ENCODE measurements at places on chromosomes 12 and 14.
A peak's percentile ranks its signal among the peaks of the same experiment; 100 is the strongest.

GRCh38 chr12:46214668-46215436 is 54.0 kb downstream of the SLC38A1 start:
- DNase-seq: peak; percentile 69

GRCh38 chr12:46921764-46922133 is 96.0 kb upstream of the SLC38A4 start:
- no peak for DNase-seq

DNA sequence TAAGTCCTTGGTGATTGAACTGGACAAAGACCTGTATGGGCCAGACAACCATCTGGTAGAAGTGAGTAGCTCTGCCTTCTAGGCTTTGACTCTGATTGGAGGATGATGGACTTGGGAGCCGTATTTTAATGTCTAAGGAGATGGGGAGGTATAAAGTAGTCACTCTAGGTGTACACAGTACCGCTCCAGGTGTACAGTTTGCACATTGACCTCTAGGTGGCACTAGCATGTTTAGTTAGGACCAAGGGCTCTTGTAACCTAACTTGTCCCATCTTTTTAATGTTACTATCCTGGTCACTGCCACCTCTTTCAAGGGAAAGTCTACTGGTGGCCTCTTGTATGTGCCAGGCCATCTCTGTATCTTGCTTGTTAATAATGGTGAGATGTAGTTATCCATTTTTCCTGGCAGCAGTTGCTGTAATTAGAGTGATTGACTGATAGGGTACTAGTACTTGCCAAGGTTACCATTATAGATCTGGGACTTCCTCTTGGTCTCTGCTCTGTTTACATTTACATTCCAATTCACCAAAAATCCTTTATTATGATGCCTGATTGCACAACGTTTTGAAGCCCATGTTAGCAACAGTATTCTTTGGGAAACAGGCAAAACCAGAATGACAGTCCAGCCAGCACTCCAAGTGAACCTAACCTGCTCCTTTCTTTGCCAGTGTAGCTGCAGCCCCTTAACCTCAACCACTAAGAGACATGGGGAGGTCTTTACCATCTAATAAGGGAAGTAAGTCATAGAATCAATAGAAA is 3.6 kb downstream of the SMARCD1 start:
- peak; percentile 36 for DNase-seq

GRCh38 chr14:73492670-73493069 is 1.9 kb downstream of the RIOX1 start:
- no peak for DNase-seq

DNA sequence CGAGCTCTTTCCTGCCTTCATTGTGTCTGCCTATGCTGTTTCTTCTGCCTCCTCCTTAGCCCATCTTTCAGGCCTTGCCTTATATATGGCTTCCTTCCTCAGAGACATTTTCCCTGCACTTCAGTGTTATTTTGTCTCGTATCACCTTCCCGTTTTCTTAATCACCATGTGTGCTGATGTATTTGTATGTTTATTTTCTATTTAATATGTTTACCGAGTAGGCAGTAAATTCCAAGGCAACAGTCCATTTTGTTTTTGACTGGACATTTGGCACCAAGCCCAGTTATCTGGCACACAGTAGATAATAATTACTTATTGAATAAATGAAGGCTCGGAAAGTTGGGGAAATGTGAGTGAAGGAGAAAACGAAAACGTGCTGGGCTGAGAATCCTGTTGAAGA is 4.6 kb upstream of the POU6F1 start:
- no peak for DNase-seq

- DNase-seq: peak; percentile 17
Observed at GRCh38 chr14:21796916-21797315, 123.3 kb upstream of the OR4E1 start.

- DNase-seq: no peak
Observed at GRCh38 chr12:104990950-104991349, 4.8 kb downstream of the NOPCHAP1 start.

- no peak for DNase-seq
Observed at GRCh38 chr12:69266036-69266635, 26.8 kb downstream of the CPSF6 start.

- no peak for DNase-seq
Observed at GRCh38 chr12:94151582-94151981, 3.2 kb downstream of the PLXNC1 start.

DNA sequence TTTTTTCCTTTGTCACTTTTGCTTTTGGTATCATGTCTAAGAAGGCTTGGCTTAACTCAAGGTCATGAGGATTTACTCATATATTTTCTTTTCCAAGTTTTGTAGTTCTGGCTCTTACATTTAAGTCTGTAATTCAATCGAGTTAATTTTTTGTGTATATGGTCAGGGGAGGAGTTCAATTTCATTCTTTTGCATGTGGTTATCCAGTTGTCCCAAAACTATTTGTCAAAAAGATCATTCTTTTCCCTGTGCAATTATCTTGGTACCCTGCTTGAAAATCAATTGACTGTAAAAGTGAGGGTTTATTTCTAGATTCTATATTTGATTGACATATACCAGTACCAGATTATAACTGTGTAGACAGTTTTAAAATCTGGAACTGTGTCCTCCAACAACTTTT is 10.2 kb downstream of the USP15 start:
- DNase-seq: no peak

- no peak for DNase-seq
Observed at GRCh38 chr12:83250866-83251265, 564.2 kb downstream of the TMTC2 start.

DNA sequence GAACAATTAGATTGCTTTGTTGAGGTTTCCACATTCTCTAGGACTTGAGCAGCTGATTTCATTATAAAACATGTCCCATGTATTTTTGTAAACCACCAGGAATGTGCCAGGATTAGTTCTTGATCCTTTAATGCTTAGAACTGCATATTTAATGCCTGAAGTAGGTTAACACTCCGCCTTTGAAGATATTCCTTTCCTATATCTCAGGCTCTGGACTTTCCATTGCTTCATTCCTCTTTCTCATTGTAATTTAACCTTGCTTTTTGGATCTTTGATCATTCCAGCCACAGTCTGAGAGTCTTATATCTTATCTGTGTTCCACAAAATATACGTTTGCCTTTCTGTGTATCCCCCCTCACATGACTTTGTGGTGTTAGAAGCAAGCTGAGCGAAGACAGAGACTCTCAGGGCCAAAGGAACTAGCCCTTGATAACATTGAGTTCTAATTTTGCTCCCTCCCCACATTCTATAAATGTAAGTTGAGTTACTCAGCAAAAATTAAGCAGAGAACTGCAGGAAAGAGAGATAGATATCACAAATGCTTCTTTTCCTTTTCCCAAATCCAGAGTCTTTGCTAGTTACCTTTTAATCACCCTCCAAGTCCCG is 2.4 kb upstream of the CLEC1B start:
- DNase-seq: no peak

DNA sequence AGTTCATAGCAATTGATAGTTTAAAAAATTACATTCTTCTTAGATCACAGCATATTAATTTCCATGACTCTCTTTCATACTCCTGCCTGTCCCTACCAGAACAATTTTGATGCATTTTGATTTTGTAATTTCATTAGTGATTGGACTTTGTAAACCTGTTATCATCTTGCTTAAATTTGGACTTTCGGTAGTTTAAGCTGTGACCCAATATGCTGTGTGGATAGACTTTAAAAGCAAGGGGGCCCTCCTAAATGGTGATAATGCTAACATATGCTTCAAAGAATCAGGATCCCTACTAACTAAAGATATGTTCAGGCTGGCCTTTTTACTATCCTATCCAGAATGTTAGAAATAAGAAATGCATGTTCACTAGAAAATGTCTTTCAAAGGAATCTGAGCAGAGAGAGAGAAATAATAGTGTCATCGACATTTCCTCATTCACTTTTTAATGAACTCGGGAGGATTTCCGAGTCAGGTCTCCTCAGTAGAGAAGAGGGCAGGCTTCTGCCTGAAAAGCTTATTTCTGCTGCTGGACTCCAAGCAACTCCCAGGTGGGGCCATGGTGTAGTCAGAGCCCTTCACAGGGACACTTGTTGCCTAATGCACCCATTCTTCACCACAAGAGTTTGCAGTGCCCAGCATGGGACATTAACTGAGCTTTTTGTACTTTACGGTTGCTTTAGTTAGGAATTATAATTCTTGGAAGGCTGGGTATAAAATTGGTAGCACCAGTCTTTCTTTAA is 16.7 kb downstream of the SLC38A4 start:
- DNase-seq: no peak

DNA sequence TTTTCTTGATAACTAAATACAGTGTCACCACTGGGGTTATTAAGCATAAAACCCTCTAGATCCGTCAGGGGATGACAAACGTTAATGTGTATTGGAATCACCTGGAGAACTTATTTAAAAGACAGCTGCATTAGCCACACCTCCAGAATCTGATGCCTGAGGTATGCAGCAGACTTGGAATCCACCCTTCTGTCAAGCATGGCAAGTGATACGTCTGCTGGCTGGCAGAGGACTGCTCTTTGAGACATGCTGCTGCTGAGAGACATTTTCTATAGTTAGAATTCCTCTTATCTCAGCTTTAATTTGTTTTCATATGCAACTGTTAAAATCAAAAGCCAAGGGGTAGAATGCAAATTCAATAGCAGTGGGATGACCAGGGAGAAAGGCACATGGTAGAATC is 496.3 kb downstream of the NELL2 start:
- no peak for DNase-seq

DNA sequence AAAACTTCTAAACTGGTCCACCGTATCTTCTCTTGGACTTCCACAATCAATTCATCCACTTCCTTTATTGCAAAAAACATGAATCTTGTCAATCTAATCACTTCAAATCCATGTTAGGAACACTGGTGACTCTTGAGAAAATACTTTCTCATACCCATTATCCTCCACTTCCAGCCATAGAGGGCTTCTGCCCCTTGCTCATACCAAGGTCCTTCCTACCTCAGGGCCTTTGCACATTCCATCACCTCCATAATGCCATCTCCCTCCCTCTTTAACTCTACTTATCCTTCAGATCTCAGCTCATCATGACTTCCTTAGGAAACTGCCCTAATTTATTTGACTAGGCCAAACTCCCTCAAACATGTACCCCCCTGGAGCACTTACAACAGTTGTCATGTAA is 16.6 kb downstream of the STXBP6 start:
- no peak for DNase-seq

DNA sequence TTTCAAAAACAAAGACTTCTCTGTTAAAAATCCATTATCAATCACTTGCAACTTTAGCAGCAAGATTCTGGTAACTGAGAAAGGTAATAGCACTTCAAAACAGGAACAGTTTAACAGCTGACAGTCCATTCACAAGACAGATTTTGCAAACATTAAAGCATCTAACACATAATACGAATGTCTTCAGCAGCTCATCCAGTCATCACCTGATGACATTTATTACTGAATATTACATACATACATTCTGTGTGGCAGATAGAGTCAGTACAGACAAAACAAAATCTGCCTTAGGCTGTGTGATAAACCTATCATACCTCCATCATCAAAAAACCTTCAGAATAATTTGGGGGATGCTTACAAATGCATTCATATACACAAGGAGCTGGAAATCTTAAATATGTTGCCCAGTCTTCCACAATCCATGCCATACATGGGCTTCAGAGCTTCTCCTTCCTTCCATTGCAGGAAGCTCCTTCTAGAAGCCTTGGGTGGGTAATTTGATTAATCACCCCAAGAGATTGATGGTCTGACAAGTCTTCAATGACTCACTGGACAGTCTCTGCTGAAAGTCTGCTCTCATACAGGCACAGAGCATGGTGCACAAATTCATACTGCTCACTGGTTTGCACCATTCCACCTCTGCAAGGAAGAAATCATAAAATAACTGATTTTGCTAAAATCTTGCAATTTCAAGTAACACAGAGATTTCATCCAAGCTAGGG is 1.6 kb upstream of the PTPRB start:
- no peak for DNase-seq

GRCh38 chr14:93936245-93936644 is 9.1 kb downstream of the FAM181A start:
- DNase-seq: no peak

- no peak for DNase-seq
Observed at GRCh38 chr12:61553091-61553490, 707.1 kb upstream of the USP15 start.

DNA sequence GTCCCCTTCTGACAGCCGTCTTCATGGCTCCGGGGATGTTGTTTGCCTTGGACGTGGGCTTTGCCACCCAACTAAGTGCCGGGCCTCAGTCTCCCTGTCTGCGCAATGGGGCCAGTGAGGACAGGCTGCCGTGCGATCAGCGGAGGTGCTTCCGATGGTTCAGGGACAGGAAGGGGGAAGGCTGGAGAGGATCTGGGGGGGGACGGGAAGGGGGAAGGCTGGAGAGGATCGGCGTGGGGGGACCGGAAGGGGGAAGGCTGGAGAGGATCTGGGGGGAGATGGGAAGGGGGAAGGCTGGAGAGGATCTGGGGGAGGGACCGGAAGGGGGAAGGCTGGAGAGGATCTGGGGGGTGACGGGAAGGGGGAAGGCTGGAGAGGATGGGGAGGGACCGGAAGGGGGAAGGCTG is 3.4 kb downstream of the MMP17 start:
- DNase-seq: no peak

GRCh38 chr14:31902945-31903646 is 174.0 kb upstream of the ARHGAP5 start:
- no peak for DNase-seq

DNA sequence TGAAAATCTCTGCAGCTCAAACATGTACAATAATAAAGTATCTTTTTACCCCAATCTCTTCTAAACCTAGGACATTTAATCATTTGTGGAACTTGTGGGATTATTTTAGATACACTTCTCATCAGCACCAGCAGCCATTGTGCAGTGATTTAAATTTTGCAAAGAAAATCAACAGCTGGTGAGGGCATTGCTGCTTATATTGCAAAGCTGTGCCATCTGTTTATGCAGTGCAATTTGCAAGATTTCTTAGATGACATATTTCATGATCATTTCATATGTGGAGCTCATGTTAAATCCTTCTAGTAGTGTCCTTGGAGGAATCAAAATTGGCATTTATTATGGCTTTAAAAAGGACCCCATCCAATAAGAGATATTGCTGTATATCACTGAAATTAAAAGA is 320.7 kb downstream of the BTG1 start:
- no peak for DNase-seq

DNA sequence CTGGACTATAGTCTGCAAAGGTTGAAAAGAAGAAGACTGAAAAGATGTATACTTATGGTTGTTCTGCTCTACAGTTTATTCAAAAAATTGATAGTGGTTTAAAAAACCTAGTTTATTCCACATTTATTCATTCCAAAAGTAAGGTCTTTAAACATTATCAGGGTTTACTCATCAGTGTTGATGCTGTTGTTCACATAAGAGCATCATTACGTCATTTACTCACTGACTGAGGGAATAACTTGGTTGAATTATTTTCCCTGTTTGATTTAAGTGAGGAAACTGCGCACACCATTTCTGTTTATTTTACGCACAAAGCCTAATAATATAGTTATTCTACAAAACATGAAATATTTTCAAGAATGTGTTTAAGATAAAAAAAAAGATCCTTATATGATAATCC is 303.1 kb upstream of the PRKD1 start:
- DNase-seq: no peak

DNA sequence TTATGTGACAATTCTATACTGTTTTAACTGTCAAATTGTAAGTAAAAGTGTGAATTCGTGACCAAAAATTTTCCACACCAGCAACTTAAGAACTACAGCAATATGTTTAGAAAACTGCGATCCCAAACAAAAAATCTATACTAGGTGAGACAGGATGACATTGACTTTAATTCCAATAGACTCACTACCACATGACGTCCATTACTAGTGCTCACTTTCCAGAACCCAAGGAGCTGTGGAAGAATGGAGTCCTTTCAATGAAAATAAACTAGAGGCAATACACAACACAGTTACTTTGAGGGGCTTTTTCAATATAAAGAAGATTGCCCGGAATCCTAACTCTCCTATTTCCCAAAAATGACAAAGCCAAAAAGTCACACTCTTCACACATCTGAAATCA is 1.4 kb downstream of the EPS8 start:
- no peak for DNase-seq

All from T-helper 2 cell (primary cell).